HEK293T (cell line): ENCODE measurements at places on chromosomes 11 and 22.

- DNase-seq: no peak
Measured at GRCh38 chr22:20785415-20785814, 11.5 kb downstream of the SERPIND1 start.

DNA sequence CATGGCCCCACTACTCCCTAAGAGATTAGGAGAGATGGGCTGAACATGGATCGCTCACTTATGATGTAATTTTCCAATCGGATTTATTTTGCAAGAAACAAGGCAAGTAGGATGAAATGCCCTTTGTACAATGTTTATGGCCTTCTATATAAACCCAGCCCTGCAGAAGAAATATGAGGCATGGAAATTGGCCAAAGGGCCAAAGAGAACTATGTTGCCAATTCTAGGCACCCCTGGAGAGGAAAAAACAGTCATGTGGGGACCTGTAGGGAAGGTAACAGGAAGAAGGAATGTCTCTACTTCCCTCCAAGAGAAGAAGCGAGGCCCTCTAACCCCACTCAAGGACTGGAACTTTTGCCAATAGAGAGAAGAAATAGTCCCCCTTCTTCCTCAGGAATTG is 54.4 kb downstream of the RCN1 start:
- no peak for DNase-seq

DNA sequence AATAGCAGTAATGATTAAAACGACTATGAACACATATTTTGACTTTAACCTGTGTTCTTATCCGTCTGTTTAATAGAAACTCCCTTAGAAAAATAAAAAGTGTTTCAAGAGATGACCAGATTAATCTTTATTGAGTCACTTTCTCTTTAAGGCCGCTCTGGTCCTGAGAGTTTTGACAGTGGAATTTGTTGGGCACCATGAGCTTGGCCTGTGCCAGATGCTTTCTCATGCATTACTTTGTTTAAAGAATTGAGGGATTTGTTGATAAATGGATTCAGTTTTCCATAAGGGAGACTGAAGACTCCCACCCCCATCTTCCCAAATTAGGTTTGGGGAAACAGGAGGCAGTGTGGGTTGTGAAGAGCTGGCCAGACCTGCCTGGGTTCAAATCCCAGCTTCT is 53.2 kb upstream of the ALX4 start:
- no peak for DNase-seq

GRCh38 chr22:50641696-50642607 is 14.0 kb upstream of the ARSA start:
- DNase-seq: no peak

DNA sequence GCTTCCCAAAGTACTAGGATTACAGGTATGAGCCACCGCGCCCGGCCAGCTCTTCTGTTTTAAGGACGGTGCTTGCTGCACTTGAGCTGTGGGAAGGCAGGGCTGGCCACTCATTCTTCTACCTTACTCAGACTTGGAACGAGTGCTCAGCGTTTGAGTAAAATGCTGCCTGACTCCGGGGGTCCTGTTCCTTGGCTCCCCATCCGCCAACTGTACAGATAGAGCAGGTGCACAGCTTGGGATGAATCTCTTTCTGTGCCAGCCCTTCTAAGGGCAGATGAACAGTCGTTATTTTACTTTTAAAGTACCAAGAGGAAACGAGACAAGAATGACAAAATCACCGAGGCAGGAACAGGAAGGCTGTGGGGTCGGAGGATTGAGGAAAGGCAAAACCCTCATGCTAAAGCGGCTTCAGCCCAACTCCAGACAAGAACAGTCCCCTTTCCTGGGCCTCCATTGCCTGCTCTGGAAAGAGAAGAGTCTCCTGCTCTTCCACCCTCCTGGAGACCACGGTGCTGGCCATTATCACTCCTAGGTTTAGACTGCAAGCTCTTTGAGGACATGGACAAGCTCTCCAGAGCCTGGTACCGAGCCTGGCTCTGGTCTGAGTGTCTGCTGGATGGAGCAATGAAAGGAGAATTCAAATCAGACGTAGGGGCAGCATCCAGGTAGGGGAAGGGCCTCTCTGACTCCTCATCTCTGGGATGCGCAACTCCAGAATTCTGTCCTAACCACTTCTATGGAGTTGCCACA is 1.1 kb upstream of the SUN2 start:
- DNase-seq: no peak

- DNase-seq: no peak
Measured at GRCh38 chr11:79371152-79371551, 69.7 kb downstream of the TENM4 start.

DNA sequence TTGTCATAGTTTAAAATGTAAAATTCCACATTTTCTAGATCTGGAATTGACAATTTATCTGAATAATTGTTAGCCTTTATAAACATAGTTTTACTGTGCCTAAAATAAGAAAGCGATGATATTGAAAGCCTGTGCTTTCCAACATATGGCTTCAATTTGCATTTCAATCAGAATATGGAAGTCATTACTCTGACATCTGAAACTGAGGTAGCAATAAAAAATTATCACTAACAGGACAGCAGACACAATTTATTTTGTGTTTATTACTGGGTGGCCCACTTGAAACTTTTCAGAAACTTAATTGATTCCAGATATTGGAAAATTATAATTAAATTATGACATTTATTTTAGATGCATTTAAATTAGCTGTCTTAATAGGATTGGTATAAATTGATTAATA is 78.5 kb downstream of the TMEM135 start:
- DNase-seq: no peak

DNA sequence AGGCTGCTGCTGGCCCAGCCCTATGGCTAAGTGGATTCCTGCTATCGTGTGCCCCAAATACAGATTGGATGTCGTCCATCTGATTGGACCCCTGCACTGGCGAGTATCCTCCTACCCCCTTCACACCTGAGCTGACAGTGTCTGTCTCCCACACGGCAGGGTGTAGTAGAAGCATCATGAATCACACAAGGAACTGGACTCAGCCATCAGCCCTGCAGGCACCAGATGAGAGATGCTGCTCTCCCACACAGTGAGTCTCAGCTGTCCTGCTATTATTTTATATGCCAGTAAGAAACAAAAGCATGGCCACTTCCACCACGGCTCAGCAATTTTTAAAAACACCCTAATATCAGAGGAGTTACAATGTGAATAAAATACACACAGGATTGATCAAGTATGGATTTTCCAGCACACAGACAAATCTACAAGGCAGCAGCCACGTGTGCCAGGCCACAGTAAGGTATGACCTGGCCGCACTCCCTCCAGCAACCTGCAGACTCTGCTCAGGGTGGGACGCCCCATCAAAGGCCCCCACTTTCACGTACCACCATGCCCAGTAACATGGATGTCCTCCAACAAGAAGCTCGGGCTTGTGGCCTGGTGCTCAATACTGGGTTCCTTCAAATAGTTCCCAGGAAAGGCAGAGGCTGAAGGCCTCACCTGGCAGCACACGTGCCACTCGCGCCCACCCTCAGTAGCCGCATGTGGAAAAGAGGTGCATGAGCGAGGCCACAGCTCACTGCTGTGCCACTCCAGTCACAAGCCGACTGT is 16.4 kb upstream of the SLC25A1 start:
- no peak for DNase-seq

DNA sequence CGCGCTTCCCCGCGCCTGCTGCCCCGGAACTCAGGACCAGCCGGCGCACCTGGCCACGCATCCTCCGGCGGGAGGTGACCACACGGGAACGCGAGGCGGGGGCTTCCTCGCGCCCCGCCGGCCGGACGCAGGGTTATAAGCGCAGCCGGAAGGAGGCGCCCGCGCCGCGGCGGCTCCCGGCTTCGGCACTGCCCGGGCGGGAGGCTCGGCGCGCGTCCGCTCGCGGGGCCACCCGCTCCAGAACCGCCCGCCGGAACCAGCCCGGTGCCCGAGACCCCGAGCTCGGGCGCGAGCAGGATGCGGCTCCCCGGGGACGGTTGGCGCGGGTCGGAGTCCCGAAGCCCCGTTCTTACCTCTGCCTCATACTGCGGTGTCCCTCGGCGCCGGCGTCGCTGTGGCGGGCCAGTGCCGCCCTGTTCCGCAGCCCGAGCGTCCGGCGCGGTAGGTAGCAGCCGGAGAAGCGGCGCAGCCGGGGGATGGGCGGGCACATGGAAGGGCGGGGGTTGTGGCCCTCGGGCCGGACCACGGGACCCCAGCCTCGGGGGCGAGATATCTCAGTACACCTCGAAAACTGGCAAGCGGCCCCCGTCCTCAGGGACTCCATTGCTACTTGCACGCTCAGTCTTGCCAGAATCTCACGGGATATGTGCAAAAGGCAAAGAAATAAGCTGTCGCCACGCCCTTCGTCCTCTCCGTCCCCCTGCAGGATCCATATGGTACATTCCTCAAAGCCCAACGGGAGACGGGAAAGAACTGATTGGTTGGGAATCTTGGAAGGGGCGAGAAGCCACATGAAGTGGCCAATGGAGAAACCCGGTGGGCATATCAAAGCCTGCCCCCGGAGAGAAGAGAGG is 23.1 kb downstream of the MICAL3 start:
- peak; percentile 98 for DNase-seq

GRCh38 chr11:64094463-64095260 is 58.9 kb downstream of the FLRT1 start:
- no peak for DNase-seq

DNA sequence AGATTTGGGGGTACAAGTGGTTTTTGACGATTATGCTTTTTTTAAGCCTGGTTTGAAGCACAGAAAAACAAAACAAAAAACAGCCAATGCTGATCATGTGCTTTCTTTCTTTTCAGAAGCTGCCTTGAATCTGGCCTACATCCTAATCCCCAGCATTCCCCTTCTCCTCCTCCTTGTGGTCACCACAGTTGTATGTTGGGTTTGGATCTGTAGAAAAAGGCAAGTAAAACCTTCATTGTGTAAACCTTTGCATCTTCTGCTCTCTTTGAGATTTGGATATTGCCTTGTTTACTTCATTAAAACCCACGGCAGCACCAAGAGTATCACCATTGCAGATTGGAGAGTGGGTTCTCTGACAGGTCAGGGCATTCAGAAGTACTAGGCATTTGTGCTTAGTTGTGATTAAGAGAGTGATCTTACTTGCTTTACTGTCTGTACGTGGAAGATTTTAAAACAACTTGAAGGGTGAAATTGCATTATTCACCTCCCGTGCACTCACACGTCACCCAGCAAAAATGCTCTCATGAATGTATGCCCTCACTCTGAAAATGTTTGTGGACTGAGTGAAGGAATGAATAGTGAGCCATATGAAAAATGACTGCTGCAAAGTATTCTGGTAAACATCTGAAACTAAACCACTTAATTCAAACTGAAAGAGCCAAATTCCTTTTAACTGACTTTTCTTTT is 17.0 kb downstream of the LAYN start:
- DNase-seq: no peak

DNA sequence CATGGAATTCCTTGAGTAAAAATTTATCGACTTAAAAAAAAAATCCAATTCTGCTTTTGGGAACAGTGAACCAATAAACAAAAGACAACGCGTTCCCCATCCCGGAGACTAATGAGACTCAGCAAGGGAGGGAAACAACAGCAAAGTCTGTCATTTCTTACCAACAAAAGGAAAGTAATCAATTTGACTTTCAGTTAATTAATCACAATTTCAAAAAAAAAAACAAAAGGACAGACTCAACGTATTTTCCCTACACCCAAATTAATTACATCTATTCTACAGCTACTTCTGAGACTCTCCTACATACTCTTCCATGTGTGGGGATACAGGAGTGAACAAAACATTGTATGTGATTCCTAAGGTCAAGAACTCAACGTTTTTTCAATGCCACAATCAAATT is 1.9 kb downstream of the RDX start:
- DNase-seq: no peak

DNA sequence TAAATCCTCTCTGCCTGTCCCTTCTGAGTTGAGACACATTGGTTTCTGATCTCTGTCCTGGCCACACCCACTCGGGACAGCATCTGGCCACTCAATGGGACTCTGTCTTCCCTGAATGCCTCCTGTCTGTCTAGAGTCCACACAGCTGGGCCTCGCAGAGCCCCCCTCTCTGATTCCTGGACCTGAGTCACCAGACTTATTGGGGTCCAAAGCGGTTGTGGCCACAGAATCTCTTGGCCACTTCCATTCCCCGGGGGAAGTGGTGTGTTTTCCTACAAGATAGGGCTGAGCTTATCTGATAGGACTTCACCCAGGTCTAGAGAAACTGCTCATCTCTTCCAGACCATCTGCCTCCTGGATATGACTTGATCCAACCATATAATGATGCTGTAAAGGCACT is 57.4 kb upstream of the WNT11 start:
- DNase-seq: no peak

DNA sequence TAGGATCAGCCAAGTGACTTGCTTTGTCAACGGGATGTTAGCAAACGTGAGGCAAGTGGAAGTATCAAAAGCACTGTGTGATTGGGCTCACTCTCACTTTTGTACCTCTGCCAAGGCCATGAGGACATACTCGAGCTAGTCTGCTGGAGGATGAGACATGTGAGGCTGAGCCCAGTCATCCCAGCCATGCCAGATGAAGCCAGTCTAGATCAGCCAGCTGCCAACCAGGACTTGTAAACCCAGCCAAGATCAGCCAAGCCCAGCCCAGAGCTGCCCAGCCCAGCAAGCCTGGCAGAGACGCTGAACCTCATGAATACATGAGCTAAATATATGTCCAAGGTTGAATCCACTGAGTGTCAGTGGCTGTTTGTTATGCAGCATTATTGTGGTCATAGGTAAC is 369.7 kb downstream of the MN1 start:
- no peak for DNase-seq

DNA sequence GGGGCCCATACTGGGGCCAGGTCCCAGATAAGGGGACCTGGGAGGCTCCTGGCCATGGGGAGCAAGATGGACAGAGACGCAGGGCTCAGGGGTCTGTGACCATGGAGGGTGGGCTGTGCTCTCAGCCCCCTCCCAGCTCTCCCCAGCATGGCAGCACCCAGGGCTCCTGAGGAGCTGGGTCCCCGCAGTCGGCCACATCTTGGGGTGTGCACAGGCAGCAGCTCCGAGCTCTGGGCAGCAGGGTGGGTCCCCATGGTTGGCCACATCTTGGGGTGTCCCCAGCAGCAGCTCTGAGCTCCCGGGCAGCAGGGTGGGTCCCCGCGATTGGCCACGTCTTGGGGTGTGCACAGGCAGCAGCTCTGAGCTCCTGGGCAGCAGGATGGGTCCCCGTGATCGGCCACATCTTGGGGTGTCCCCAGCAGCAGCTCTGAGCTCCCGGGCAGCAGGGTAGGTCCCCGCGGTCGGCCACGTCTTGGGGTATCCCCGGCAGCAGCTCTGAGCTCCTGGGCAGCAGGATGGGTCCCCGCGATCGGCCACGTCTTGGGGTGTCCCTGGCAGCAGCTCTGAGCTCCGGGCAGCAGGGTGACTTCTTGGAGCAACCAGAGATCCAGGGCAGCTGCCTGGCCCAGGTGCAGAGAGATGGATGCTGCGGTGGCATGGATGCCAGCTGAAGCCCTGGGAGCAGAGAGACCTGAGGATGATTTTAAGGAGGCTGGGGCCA is 18.3 kb upstream of the MUC5B start:
- DNase-seq: no peak

GRCh38 chr11:12329797-12330196 is 47.6 kb upstream of the PARVA start:
- no peak for DNase-seq

GRCh38 chr11:110251836-110252235 is 44.6 kb downstream of the RDX start:
- no peak for DNase-seq

- DNase-seq: no peak
Measured at GRCh38 chr11:57604296-57605027, 7.0 kb downstream of the SERPING1 start.

GRCh38 chr11:62428871-62429560 is 10.2 kb downstream of the SCGB1A1 start:
- no peak for DNase-seq

GRCh38 chr22:45013138-45013537 is 3.3 kb upstream of the PHF21B start:
- no peak for DNase-seq
